ENCODE measurements at places on chromosomes 2 and 18.
A peak's percentile ranks its signal among the peaks of the same experiment; 100 is the strongest.

GRCh38 chr2:156098506-156098905 is 234.0 kb downstream of the NR4A2 start:
- DNase-seq: no peak

DNA sequence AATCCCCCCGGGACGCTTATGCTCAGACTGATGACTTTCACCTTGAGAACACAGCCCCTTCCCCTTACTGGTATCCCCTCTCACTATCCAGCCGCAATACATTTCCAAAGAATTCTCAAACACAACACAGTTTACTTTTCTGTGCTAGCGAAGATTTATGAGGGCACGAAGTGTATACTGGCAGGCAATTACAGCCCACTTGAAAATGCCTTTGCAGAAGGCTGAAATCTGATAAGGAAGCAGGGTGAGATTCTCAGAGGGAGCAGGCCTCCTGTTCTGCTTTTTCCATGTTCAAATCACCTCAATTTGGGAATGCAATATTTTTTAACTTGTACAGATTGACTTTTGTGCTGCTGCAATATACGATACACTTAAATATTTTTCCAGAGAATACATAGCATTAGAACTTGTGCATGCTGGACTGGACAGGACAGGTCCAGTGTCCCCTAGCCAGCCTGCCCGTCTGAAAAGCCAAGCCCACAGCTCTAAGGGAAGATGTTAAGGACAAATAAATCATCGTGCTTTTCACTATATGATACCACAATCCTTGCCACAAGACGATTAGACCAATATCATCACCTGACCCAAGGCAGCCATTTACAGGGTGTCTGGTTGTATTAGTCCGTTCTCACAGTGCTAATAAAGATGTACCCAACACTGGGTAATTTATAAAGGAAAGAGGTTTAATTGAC is 262.1 kb downstream of the EPHA4 start:
- no peak for DNase-seq

DNA sequence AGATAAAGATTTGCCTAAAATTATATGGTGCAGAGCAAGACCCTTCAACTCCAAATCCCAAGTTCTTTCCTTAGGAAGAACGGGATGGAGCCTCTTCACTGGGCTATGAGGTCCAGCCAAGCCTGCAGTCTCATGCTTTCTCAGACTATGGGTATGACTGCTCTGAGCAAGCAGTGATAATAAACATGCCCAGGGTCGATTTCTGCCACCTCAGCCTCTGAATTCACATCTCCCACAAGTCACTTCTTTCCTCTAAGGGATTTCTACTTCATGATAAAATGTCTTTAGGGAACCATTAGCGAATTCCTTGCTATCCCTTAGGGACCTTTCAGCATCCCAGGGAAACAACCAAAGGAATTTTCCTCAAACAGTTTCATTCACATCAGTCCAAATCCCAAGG is 94.8 kb downstream of the GFPT1 start:
- no peak for DNase-seq

DNA sequence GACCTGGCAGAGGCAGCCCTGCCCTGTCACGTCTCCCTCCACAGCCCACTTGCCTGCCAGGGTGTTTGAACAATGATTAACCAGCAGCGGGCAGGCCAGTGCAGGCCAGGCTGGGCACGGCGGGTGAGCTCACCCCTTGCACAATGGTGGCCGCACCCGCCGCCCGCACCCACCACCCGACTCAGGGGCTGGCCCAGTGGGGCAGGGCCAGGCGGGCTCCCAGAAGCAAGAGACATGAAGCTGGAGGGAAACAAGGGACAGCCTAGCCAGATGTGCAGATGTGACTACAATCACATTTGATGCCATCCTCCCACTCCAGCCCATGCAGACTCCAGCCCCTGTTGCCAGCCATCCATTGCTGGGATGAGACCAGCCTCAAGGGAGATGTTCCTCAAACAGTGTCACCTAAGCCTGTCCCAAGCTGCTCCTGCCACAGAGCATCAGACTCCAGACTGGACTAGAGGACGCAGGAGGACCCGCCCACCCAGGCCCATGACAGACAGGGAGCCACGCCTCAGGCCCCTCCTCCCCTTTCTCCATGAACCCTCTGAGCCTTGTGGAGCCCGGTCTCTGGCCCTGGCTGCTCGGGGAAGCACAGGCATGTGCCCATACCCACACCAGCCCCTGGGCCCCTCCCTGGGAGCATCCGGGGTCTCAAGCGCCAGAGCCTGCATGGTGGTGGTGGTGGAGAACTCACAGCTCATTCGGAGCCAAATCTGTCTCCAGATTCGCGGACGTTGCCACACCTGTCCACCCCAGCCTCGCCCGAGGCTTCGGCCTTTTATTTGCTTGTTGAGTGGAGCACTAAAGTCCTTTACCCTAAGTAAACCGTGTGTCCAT is 45.0 kb downstream of the SDC1 start:
- DNase-seq: no peak

DNA sequence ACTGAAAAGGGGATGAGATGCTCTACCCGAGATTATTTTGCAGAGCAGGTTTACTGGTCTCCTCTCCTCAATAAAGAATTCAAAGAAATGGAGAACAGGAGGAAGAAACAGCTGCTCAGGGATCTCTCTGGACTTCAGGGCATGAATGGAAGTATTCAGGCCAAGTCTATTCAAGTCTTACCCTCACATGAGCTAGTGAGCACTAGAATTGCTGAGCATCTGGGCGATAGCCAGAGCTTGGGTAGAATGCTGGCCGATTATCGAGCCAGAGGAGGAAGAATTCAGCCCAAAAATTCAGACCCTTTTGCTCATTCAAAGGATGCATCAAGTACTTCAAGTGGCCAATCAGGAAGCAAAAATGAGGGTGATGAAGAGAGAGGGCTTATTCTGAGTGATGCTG is 60.0 kb downstream of the PIKFYVE start:
- no peak for DNase-seq

DNA sequence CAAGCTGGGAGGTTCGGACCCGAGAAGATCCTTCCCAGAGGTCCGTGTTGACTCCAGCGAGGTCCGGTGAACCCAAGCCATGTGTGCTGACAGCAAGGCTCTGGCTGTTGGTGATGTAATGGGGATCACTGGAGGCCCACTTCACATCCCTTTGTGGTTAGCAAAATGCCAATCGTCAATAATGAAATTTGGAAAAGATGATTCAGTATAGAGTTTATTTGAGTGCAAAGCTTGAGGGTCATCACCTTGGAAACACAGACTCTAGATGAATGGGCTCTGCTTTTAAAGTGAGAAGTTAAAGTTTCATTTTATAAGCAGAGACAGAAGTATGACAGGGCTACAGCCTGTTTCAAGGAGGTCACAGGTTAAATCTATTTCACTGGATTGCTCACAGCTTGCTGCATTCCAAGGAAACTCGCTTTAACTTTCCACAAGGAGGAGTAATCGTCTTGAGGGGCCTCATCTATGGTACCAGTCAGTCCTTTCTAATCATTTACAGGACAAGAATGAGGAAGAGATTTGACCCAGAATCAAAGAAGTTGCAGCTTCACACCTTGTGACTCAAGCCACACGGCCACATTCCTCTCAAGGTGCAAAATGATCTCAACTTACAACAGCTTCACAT is 140.5 kb downstream of the TPO start:
- no peak for DNase-seq

DNA sequence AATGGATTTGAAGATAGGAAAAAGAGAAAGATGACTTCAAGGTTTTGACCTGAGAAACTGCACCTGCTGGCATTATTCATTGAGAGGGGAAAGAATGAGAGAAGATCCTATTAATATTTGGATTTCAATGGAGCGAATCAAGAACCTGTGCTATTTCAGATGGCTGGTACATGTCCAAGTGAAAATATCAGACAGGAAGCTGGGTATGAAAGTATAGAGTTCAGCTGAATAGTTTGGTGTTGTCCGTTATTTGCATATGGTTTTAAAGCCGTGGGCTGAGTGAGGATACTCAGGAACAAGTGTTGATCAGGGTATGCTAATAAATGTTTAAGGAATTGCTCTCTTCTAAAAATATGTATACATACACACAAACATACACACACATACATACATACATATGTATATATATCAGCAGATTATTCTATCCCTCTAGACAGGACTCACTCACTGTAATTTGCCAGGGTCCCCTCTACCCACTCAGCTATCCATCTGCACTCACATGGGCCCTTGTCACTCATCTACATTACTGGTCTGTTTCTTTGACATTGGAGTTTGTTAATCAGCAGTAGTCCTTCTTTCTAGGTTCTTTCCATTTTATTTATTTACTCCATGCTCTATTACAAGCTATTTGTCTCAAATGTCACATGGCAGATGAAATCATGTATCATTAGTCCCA is 33.9 kb upstream of the IKZF2 start:
- no peak for DNase-seq

DNA sequence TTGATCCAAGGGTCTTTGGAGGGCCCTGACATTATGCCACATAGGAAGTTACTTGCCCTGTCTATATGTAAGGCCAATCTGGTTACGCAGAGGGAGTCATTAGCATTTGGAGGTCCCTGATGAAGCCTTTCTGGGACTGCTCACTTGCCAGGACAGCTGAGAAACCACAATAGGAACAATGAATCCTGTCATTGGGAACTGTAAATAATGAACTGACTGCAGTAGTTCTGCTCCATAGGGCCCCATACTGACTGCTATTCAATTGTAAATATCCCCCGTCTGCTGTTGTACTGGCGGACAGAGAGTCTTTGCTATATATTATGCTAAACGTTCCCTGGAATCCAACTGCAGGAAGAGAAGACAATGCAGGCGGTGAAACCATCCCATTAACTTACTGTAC is 149.4 kb upstream of the DCC start:
- DNase-seq: no peak

DNA sequence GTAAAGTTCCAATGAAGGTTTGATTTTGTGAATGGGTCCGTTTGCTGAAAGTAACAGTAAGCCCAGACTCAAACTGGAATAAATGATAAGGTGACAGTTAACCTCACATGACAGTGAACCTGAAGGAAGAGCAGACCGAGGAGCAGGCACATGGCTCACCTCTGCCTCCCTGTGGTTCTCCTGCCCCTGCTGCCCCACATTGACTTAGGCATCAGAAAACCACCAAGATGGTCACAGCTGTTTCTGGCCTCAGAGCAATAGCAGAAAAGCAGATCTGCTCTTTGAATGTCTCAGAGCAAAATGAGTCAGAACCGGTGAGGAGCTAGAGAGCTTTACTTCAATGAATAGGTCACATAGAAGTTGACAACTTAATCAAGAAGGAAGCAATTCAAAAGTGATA is 487.6 kb downstream of the METTL4 start:
- no peak for DNase-seq

DNA sequence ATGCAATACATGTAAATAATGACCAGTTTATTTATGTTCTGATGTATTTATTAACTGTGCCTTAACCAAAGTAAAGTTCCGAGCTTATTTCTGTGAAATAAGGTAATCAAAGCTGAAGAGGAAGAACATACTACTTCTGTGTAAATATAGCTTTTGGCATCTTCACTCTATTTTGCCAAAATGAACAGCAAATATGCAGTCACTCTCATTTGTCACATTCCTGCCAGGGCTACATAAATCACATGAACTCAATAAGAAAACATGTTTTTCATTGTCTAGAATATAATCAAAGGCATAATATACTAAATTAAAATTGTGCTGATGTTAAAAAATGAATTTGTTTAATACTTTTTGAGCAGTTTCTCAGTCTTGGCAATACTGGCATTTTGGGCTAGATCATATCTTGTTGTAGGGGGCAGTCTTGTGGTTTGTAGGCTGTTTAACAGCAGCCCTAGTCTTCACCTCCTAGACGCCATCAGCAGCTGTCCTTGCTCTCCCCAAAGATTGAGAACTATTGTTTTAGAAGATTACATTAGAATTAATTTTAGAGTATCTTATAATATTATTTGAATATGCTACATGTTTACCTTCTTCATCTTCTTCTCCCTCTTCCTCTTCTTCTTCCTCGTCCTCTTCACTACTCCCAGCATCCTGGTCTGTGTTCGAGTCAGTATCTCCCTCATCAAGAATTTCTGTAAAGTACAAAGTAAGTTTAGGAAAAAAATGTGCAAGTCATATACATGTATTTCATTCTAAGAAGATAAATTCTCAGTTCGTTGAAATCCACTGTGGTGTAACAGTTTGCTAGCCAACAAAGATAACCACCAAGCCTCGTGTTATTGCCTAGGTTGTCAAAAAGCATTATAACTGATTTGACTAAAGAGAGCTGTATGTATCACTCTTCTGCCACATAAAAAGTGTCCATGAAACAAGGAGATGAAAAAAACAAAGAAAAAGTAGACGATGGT is 41.5 kb downstream of the CWC22 start:
- no peak for DNase-seq

DNA sequence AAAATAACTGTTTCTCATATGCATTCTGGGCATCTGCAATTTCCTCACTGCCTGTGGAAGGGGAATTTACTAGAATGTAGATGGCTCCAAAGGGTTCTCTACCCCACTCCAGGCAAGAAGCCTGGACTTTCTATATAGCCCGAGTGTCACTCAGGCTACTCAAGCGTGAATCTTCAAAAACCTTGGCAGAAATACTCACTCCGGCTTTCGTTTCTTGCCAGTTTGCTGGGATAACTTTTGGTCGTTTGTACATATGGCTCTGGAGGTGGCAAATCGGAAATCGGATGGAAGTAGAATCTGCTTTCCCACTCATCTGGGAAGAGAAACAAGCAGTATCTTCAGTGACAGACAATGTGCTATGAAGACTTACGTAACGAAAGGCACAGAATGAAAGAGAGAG is 30.7 kb downstream of the WIPF1 start:
- DNase-seq: no peak

DNA sequence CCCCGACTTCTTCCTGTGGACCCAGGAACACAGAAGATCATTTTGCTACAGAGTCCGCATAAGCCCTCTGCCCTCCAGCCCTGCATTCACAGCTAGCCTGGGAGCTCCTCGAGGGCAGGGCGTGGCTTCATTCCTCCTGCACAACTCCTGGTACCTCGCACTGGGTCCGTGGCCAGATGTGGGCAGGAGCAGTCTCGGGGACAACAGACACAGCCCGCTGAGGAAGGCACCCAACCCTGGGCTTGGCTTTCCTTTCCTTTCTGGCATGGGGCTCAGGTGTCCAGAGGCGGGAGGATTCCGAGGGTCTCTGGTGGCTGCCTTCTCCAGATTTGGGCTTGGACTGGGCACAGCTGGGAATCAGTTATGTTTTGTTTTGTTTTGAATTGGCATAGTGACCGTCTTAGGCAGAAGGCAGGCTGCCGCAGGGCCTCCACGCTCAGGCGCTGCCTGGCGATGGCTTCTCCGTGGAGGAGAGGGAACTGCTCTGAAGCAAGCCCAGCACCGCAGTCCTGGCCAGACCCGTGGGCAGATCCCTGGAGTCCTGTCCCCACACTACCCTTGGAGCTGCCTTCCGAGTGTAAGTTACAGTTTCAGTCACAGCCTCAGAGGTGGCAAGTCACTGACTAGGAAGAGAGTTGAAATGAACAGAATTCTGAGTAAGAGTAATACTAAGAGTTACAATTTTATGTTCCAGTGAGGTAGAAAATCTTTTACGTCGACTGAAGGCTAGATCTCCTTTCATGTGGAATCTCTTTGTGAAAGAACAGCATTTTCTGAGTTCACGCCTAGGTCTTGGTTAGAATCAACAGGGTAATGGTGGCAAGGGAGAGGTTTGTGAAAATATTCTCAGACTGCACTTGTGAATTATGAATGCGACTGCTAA is 47.9 kb downstream of the LDLRAD4 start:
- peak; percentile 79 for DNase-seq
